Uterus (tissue), 4 donors: ENCODE measurements at places on chromosomes 2 and 18. TPM values are rescaled to one million over a fixed set of nuclear protein-coding genes. Genes with fewer than 3 reads are reported as not detected.

The SOCS6 gene
- 59.5 TPM for total RNA-seq

The ELOA2 gene
- total RNA-seq, result not detected

The IL36B gene
- not detected for total RNA-seq

The PSD4 gene
- total RNA-seq, result 10.8 TPM

The GFPT1 gene
- 31.2 TPM for total RNA-seq

The TCF4 gene
- total RNA-seq, result 514 TPM

The ARHGAP15 gene
- total RNA-seq, result 0.88 TPM

The TMEM247 gene
- not detected for total RNA-seq

DNA sequence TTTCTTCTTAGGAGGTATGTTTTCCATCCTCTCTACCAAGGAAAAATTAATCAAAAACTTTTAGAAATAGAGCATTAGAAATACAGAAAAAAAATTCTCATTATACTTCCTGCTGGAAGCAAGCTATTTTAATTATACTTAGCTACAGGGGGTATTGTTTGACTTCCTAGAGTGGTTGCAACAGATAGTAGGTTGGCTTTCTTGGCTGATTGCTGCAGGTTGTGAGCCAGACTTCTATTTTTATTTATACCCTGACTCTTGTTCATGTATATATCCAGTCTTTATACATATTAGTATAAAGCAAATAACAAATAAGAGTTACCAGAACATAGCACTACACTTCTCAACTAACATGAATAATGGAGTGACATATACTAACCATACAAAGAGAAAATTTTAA is 460.8 kb upstream of the REG3G start:
- no peaks in the 10 kb centered on the region for H3K36me3 ChIP-seq
- DNase-seq, result no peak
- no peak overlapping the region for H3K27ac ChIP-seq
- H3K4me1 ChIP-seq, result no peaks in the 10 kb centered on the region
- no peak overlapping the region for H3K4me3 ChIP-seq
- no peaks in the 10 kb centered on the region for H3K27me3 ChIP-seq

GRCh38 chr2:196046123-196046917 is 22.3 kb downstream of the DNAH7 start:
- DNase-seq, result no peak
- no peaks in the 10 kb centered on the region for H3K27me3 ChIP-seq
- H3K4me3 ChIP-seq, result no peak overlapping the region
- H3K36me3 ChIP-seq, result no peaks in the 10 kb centered on the region

GRCh38 chr2:16173893-16174692 is 233.7 kb downstream of the MYCN start:
- DNase-seq, result no peak
- no peaks in the 10 kb centered on the region for H3K27me3 ChIP-seq
- H3K4me3 ChIP-seq, result no peak overlapping the region
- no peaks in the 10 kb centered on the region for H3K36me3 ChIP-seq
- H3K27ac ChIP-seq, result no peak overlapping the region

- no peak overlapping the region for H3K4me3 ChIP-seq
- DNase-seq, result no peak
- no peaks in the 10 kb centered on the region for H3K4me1 ChIP-seq
- no peaks in the 10 kb centered on the region for H3K36me3 ChIP-seq
- H3K27me3 ChIP-seq, result no peaks in the 10 kb centered on the region
These were observed 139.9 kb upstream of the ZEB2 start for GRCh38 chr2:144659731-144660275.

DNA sequence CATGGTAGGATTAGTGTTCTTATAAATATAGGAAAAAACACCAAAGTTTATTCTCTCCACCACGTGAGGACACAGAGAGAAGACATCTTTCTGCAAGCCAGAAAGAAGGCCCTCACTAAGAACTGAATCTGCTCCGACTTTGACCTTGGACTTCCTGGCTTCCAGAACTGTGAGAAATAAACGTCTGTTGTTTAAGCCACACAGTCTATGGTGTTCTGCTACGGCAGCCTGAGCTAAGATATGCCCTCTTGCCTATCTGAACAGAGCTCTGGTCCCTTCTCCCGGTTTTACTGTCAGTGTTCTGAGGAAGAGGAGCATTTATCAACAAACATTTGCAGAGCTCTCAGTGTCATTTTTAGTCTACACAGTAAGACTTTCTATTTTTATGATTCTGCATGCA is 131.3 kb downstream of the DOK6 start:
- H3K27ac ChIP-seq, result no peak overlapping the region
- H3K36me3 ChIP-seq, result no peaks in the 10 kb centered on the region
- no peaks in the 10 kb centered on the region for H3K27me3 ChIP-seq

GRCh38 chr2:69652206-69652605 is 8.7 kb upstream of the AAK1 start:
- H3K4me3 ChIP-seq, result no peak overlapping the region
- no peaks in the 10 kb centered on the region for H3K4me1 ChIP-seq
- peak overlapping the region; percentile 71 for H3K27ac ChIP-seq
- no peaks in the 10 kb centered on the region for H3K27me3 ChIP-seq
- H3K36me3 ChIP-seq, result no peaks in the 10 kb centered on the region
- no peak for DNase-seq

DNA sequence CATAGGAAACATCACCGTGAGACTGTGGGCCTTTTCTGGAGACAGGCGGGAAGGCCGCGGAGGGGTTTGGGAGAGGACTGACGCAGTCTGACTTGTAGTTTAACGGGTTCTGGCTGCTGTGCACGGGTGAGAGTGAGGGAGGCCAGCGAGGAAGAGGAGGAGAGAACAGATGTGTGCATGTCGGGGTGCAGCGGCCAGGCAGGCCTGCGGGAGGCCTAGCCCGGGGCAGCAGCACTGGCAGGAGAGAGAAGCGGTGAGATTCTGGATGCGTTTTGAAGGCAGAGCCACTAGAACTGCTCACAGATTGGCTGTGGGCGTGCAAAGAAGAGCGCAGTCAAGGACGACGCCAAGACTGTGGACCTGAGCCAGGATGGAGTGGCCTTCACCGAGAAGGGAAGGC is 53.9 kb downstream of the PTGR3 start:
- no peak overlapping the region for H3K27ac ChIP-seq
- H3K36me3 ChIP-seq, result no peaks in the 10 kb centered on the region
- no peak overlapping the region for H3K4me3 ChIP-seq
- DNase-seq, result no peak
- H3K27me3 ChIP-seq, result no peaks in the 10 kb centered on the region

DNA sequence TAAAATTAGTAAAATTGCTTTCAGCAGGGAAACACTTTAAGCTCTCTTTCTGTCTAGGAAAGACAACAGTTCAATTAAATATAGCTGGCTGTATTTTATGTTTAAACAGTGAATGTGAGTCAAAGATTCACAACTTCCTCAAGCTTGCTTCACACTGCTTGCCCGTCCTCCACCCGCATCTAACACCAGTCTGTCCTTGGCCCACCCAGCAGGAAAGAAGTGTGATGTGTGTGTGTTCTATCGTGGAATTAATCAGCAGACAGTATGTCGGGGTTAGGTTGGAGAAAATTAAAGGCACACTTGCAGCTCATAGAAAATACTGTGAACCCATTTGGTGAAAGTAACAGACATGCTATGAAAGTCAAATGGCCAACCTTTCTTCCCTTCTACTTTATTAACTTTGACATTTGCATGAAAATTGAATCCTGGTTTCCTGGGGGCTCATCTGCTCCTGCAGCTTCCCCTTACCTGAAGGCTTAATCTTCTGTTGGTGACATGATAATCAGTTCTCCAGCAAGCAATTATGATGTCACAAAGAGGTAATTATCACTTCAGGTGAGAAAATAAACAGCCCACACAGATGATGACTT is 182.0 kb downstream of the UXS1 start:
- no peaks in the 10 kb centered on the region for H3K27me3 ChIP-seq
- no peak overlapping the region for H3K27ac ChIP-seq
- no peak overlapping the region for H3K4me3 ChIP-seq
- H3K36me3 ChIP-seq, result no peaks in the 10 kb centered on the region
- H3K4me1 ChIP-seq, result no peaks in the 10 kb centered on the region

DNA sequence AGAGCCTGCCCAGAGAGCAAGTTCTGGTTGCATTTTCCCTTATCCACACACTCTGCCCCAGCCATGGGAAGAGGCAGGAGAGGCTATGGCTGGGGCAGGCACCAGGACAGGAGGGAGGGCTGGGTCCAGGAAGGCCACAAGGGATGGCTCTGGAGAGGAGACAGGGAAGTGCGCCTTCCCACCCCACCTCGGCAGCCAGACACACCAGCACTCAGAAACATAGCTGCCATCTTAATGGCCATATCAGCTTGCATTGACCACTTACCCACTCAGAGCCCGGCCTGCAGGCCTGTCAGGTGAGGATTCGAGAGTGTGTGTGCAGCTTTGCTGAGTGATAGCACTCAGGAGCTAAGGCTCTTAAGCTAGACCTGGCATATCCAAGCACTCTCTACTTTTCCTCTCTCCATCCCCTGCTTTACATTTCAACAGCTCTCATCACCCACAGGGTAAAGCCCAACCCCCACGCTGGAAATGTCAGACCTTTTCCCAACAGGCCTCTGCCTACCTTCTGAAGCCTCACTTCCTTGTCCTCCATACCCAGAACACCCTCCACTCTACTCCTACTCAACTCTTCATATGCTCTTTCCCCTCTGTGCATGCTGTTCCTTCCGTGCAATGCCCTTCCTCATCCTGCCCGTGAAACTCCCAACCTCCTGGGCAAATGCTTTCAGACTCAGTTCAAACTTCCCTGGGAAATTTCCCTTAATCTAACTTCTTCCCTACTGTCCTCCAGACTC is 147.9 kb downstream of the TNS1 start:
- H3K27me3 ChIP-seq, result no peaks in the 10 kb centered on the region
- no peaks in the 10 kb centered on the region for H3K36me3 ChIP-seq
- no peak for DNase-seq
- no peak overlapping the region for H3K27ac ChIP-seq

DNA sequence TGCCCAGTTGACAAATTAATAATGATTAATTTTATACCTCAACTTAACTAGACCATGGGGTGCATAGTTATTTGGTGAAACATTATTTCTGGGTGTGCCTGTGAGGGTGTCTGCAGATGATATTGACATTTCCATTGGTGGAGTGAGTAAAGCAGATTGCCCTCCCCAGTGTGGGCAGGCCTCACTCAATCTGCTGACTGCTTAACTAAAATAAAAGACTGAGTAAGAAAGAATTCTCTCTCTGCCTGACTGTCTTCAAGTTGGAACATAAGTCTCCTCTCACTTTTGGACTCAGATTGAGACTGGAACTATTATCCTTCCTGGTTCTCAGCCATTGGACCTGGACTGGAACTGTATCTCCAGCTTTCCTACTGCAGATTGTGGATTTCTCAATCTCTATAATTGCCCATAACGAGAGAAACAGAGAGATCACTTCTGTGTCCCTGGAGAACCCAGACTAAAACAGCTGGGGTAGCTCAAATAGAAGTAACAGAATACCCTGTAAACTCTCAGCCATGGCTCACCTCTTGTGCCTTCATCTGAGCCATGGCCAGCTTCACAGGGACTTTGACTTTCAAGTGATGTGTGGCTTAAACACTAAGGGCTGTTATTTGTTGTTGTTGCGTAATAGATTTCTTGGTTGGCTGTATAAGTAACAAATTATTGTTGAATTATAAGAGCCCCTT is 575.3 kb upstream of the RAB6C start:
- H3K4me3 ChIP-seq, result no peak overlapping the region
- H3K27ac ChIP-seq, result no peak overlapping the region
- no peaks in the 10 kb centered on the region for H3K4me1 ChIP-seq
- H3K36me3 ChIP-seq, result no peaks in the 10 kb centered on the region
- no peaks in the 10 kb centered on the region for H3K27me3 ChIP-seq

DNA sequence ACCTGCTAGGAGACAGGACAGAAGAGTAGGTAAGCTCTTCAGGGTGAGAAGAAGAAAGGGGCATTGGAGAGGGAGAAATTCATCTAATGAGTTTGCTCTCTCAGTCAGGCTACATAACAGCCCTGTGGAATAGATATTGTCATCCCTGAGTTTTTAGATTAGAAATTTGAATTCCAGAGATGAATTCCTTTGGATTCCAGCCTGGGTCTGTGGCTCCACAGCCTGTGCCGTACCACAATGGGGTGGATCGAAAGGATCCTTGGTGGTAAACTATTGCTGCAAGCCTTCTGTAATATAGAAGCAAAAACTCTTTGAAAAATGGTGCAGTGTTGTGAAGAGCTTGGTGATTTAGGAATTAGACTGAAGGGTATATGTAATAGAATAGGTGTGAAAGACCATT is 21.0 kb downstream of the MYO1B start:
- H3K4me1 ChIP-seq, result no peaks in the 10 kb centered on the region
- peak overlapping the region; percentile 71 for H3K27ac ChIP-seq
- H3K36me3 ChIP-seq, result no peaks in the 10 kb centered on the region
- no peaks in the 10 kb centered on the region for H3K27me3 ChIP-seq
- DNase-seq, result no peak

GRCh38 chr2:56118474-56118873 is 65.3 kb upstream of the CCDC85A start:
- no peak overlapping the region for H3K4me3 ChIP-seq
- H3K4me1 ChIP-seq, result no peaks in the 10 kb centered on the region
- H3K27ac ChIP-seq, result no peak overlapping the region

DNA sequence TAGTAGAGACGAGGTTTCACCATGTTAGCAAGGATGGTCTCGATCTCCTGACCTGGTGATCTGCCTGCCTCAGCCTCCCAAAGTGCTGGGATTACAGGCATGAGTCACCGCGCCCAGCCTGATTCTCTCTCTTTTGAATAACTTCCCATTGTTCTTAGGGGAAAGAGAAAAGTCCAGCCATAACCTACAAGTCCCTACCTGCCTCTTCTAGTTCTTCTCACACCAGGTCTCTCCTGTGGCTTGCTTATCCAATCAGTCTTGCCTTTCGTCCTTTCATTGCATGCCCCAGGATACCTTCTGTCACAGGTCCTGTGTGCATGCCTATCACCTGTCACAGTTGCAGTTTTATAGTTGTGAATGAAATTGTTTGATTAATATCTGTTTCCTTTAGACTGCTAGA is 148.1 kb downstream of the SLC4A3 start:
- H3K4me1 ChIP-seq, result no peaks in the 10 kb centered on the region
- H3K27ac ChIP-seq, result no peak overlapping the region
- no peak for DNase-seq
- H3K36me3 ChIP-seq, result no peaks in the 10 kb centered on the region
- no peak overlapping the region for H3K4me3 ChIP-seq

DNA sequence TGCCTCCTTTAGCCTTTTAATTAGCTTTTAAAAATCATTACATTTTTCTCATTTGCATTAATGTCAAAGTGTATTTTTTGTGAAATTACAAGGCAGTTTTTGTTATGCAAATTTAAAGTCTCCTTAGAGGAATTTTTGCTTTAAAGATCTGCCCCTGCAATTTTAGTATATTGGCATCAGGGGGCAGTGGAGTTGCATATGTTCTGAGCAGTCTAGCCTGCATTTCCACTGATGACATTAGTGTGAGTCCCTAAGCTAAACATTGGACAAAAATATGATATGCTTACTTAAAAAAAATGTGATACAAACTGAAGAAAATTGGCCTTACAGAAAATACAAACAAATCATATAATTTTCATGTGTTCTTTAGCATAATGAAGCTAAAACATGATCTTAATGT is 426.5 kb downstream of the SLC4A3 start:
- no peaks in the 10 kb centered on the region for H3K36me3 ChIP-seq
- H3K27ac ChIP-seq, result no peak overlapping the region
- DNase-seq, result no peak

- H3K4me3 ChIP-seq, result no peak overlapping the region
- no peaks in the 10 kb centered on the region for H3K36me3 ChIP-seq
- no peaks in the 10 kb centered on the region for H3K27me3 ChIP-seq
- DNase-seq, result peak; percentile 2
- H3K27ac ChIP-seq, result no peak overlapping the region
These were observed 72.0 kb upstream of the ODC1 start for GRCh38 chr2:10520154-10520553.
